ENCODE measurements at places on chromosomes 12 and 14.
A peak's percentile ranks its signal among the peaks of the same experiment; 100 is the strongest.

GRCh38 chr14:91302391-91302790 is 57.9 kb upstream of the GPR68 start:
- DNase-seq, result no peak

DNA sequence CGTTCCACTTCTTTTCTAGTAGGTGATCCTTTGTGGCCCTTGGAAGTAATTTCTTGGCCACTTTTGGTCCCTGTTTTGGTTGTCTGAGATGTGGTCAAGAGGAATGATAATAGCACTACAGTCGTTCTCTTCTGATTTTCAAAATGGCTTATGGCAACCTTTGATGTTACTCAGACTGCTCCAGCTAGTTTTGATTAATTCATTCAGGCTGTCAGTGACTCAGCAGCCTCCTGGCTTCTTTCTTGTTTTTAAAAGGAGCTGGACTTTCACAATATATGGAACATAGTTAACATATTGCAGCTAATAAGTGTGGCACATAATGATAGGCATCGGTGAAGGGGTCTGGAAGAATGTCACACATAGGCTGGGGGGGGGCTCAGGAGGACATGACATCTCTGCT is 47.3 kb downstream of the WDR20 start:
- DNase-seq, result no peak

- no peak for DNase-seq
These were observed 24.1 kb downstream of the FLVCR2 start for GRCh38 chr14:75602503-75602902.

DNA sequence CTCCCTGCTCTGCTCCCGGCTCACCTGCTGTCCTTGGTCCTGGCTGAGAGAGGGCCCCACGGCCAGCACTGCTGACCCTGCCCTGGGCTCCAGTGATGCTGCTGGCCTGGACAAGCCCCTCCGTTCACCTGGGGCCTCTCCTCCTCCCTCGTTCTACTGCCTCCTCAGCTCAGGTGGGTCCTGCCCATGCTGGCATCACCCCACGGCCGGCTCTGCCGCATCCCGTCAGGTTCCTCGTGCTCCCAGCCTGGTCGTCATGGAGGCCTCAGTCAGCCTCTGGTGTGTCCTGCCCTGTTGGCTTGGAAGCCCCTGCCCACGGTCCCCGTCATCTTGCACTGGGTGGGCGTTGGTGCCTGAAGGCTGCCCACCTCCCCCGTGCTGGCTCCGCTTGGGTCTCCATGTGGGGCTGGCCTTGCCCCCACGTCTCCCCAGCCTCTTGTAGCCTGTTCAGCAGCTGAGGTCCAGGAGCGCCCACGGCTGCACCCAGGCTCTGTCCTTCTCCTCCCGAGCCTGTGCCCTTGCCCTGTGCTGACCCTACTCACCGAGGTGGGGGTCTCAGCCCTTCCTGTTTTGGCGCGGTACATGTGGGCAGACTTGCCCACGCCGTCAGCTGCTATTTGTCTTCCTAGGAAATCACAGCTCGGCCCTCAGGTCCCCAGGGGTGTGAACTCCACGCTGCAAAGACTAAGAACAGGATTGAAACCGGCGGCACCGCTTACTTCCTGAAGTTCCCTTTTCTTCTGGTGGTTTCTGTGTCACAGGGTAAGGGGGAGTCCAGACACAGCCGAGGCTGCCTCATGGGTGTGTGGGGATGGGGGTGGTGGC is 121.6 kb downstream of the TMEM121 start:
- DNase-seq, result no peak

DNA sequence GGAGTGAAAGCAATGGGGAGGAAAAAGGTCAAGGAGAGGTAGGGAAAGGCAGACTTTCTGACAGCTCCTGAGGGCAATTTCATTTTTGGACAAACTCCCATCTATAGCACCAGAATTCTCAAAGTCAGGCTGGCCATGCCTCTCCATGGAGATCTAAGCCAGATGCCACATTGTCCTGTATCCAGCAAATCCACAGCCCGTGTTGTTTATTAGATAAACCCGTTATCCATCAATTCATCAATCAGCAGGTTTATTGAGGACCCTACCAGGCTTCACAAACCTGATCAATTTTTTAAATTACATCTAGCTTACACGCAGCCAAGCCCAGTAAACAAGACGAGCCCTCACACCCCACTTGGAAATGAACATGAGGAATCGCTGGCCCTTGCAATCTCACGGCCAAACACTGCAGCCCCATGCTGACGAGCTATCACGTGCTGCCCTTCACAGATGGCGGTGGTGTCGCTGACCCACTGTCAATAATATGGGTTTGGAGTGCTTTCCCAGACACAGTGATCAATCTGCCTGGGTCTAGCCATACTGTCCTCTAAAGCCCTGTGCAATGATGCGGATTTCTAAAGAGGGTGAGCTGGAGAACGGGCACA is 332.9 kb downstream of the DPF3 start:
- no peak for DNase-seq

DNA sequence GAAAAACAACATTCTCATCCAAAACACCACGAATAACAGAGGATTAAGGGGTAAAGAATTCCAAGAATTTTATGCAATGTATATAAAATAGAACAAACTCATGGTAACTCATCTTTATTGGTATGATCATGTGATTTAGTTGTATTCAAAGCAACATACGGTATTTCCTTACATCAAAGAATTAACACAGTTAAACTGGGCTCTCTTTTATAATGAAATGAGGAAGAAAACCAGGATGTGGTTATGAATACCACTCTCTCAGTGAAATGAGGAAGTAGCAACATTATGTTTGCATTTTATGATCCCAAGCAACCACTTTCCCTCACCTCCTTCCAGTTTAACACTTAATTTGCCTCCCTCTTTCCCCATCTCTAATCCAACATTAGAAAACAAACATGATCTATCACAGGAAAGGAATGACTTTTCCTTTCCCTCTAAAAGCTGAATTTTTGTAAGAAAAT is 22.9 kb downstream of the SPTLC2 start:
- DNase-seq, result no peak

DNA sequence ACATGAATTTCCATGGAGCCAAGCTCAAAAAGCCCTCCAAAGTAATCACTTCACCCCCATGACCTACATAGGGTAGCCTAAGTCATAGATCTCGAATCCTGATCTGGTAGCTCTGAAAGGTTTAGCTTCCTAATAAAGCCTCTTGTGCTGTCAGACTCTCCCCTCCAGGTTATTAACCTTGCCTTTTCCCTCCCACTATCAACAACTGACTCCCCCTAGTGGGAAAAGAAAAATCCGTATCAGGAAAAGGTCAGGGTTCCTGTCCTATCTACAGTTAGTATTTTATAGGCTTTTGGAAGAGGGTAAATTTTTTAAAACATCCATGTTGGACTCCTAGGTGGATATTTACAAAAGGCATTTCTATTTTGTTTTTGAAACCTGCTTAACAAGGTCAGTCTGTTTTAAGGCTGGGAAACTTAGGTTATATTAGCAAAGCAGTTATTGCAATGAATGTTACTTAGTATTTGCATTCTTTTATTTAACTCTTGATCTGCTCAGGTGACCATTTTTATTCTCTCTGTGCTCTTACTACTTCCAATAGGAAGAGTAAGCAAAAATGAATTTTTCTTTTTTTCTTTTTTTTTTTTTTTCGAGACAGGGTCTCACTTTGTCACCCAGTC is 8.0 kb downstream of the YY1 start:
- no peak for DNase-seq

DNA sequence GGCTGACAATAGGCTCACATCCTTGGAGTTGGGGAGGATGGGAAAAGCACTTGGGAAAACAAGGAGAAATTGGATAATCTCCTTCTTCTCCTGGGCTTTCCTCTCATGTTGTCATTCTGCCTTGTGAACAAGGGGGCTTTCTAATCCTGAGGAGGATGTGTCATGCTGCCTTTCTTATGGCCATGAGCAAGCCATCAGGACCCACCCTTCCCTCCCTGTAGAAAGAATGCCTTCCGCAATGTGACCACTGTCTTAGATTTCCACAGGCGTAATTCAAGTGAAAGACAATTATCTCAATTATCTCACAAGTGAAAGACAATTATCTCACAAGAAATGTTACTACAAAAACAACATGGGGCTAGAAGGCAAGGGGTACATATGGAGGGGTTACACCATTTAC is 3.0 kb upstream of the OR6S1 start:
- DNase-seq, result no peak

DNA sequence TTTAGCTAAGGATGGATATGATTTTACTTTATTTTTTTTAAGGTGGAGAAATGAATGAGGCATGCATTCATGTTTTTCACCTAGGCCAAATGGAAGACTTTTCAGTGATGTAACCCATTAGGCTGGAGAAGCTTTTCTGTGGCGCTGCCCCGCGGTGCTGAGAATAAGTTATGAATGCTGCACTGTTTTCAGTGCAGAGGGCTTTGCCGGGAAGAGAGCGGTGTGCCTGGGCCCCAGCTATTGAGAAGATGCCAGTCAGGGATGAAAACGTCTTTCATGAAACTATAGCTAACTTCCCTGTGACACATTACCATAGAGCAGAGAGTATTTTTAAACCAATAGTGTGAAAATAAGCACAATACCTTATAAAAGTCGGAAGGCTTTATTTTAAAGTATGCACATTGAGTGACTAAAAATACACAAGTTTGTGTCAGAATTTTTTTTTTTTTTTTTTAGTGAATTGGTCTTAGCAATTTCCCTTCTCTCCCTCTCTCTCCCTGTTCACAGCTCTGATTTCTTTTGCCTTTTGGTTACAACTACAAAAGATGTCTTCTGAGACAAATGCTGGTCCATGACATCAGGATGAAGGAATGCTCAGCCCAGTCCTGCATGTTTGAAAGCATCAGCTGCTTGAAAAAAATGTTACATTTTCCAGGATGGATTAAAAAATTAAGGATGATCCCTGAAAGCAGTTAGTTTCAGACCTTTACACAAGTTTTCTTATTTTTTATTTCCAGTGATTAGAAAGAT is 48.3 kb downstream of the NPAS3 start:
- DNase-seq, result no peak

DNA sequence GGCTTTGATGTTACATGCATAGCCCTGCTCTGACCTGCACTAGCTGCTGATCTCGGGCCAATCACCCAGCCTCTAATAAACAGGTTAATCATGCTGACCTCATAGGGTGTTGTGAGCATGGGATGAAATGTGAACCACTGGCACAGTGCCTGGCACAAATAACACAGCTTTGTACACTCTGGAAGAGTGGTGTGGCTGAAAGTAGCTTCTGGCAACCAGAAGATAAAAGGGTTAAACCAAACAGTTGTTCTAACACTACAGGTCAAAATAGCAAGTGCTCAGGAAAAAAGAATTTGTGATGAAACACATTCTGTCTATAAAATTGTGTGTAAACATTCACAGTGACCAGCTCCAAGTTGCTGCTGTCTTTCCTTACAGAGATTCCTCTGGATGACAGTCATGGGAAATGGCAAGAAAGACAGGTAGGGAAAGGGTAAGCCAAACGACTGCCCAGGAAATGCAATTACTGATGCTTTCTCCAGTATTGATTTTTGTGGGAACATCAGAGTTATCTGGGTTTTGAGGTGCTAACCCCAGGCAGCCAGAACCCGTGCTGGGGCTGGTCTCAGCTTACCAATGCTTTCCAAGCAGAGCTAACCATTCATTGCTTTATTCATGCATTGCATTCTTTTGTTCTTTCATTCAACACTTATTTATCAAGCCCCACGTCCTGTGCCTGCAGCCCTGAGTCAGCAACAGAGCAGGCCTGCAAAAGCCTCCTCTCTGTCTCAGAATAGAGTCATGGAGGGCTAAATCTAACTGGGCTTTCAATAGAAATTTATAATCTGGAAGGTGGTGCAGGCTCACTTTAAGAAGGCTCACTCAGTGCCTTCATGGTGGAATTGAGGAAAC is 38.1 kb upstream of the CAPRIN2 start:
- no peak for DNase-seq

GRCh38 chr12:9077152-9078031 is 38.3 kb downstream of the A2M start:
- no peak for DNase-seq

- no peak for DNase-seq
These were observed 34.6 kb downstream of the ADGRD1 start for GRCh38 chr12:130988261-130988660.

DNA sequence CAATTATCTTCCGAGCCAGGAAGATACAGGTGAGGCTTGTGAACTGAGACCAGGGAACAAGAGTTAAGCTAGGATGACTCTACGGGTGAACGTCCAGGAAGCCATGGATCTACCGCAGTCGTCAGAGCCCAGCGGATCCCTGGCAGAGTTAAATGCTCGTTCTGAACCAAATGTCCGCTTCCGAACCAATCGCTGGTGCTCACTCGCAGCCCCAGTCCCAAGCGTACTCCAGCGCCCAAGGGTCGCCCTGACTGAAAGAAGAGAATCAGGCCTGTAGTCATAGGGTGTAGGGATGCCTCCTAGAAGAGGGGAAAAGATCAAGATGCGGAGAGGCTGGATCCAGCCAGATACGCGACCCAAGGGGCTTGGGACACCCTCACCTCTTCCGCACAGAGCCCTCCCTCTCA is 283 bp downstream of the VIPAS39 start:
- peak; percentile 2 for DNase-seq

DNA sequence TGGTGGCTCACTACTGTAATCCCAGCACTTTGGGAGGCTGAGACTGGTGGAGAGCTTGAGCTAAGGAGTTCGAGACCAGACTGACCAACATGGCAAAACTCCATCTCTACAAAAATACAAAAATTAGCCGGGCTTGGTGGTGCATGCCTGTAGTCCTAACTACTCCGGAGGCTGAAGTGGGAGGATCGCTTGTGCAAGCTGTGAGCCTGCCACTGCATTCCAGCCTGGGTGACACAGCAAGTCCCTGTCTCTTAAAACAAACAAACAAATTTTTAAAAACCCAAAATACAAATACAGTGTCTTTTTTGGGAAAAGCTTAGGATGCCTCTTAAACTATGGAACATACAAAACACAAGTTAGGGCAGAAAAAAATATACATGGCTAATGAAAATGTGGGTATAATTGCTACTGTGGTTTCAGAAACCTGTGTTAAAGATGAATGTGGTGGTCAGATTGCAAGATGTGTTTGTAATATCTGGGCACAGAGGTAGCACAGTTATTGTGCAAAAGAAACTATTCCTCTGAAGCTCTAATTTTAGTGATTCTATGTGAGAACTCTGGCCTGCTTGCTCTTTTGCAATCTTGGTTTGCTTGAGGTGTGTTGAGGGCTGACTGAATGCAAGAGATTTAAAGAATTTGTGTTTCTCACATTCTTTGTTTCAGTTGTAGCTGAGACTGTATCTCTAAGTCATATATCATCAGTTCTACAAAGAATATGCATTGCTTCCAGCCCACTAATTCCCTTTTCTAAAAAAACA is 3.9 kb upstream of the HSPA2 start:
- DNase-seq, result no peak

- no peak for DNase-seq
These were observed 26.3 kb downstream of the ATP2A2 start for GRCh38 chr12:110307372-110307771.

DNA sequence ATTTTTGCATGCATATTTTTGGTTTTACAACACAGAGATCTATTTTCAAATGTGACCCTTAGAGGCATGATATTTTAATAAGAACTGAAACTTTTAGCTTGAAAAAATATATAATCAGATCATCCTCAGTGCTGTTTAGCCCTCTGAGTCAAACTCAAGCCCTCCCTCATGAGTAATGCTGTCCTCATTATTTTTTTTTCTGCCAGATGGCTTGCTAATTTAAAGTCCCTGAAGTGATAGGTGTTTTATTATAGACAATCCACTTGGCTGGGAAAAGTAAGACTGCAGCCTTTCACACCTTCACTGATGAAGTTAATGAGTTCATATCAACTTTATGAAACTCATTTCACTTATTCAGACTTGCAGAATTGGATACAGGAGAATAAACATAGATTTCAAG is 227.7 kb downstream of the SLC16A7 start:
- no peak for DNase-seq

GRCh38 chr12:6962285-6963015 is 8.0 kb downstream of the PHB2 start:
- DNase-seq, result no peak
